ENCODE measurements at places on chromosomes 3 and 15.
A peak's percentile ranks its signal among the peaks of the same experiment; 100 is the strongest.

GRCh38 chr3:49476563-49476962 is 6.5 kb downstream of the DAG1 start:
- no peak for DNase-seq

DNA sequence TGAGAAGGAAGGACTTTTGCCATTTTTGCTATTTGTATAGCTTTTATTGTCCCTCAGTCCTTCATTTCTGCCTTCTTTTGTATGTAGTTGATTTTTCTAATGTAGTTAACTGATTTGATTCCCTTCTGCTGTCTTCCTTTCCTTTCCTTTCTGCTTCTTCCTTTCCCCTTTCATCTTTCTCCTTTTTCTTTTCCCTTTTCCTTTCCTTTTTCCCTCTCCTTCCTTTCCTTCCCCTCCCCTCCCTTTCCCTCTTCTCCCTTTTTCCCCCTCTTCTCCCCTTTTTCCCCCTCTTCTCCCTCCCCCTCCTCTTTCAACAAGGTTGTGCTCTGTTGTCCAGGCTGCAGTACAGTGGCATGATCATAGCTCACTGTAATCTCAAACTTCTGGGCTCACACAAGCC is 59.0 kb downstream of the CHCHD6 start:
- DNase-seq, result no peak

DNA sequence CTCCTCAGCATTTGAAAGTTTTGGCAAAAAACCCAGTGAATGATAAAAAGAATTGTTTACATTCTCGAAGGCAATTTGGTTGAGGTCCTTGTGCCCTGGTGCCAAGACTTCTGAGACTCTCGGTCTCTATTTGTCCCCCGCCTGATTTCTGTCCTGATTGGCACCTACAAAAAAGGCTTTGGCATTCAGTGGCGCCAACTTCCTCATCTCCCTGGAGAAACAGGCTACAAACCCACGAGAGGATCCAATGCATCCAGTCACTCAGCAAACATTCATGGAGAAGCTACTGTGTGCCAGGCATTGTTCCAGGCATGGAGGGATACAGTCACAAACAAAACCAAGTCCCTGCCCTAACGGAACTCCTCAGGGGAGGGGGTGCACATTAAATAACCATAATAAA is 42.7 kb downstream of the HES1 start:
- DNase-seq, result no peak

DNA sequence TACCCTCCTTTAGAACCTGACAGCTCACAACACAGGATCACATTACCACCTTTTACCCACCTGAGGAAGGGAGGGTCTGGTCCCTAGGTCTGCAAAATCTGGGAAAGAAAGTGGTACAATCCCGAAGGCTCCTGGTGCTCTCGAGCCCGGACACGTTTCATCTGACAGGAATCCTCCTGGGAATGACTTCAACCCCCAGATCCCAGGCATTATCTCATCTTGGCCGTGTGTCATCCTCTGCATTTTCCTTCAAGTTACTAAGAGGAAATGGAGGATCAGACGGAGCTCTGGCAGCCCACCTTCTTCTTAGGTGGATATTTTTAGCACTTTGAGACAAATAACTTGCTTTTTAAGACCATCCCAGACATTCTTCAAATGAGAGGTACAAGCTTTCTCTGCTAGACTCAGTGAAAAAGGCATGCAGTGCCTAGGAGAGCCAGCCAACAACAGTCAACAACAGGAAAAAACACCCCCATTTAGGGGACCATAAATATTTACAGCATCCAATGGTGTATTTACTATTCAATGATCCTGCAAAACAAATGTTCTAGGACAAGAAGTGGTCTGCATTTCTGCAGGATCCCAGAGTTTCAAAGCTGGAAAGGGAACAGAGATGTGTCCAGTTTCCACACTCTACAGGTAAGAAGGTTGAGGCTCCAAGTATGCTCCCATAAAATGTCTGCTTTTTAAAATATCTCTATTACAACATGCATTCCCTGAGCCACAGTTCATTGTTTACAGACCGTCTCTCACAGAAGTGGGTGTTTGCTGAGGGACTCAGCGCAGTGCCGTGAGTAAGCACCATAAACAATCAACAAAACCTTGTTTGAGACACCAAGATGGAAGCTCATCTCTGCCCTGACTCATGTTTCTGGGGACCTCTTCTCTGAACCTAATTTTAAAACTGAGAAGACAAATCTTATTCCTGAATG is 38.3 kb upstream of the ARHGEF3 start:
- DNase-seq, result no peak

GRCh38 chr3:129015388-129016105 is 14.4 kb downstream of the EFCC1 start:
- DNase-seq, result no peak

DNA sequence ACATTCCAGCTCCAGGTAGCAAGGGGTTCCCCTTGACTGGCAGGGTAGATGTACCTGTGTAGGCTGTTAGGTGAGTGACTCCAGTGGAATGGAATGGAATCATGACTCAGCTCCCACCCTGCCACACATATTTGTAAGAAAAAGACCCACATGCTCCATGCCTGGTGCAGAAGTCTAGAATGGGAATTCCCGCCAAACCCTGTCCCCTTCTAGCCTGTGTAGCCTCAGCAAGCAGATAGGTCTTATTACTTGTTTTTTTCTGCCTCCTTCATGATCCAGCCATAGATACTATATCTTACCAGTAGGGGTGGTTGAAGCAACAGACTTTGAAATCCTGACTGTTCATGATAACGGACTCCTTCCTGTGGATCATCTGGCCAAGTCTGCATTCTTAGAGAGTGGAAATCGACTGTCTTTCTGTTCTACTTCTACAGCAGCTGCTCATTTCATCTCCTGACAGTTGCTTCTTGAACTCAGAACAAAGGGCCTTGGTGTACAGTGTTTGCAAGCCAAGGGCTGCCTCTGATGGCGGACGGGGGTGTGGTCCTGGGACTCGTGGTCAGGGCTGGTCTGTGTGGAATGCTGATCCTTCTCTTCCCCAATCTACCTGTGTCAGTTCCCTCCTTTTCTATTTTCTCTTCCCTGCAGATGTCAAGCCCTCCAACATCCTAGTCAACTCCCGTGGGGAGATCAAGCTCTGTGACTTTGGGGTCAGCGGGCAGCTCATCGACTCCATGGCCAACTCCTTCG is 16.3 kb downstream of the SNAPC5 start:
- DNase-seq, result no peak

- no peak for DNase-seq
Observed at GRCh38 chr3:9901967-9902366, 681 bp upstream of the IL17RE start.

GRCh38 chr3:32076566-32076965 is 29.9 kb upstream of the GPD1L start:
- no peak for DNase-seq

DNA sequence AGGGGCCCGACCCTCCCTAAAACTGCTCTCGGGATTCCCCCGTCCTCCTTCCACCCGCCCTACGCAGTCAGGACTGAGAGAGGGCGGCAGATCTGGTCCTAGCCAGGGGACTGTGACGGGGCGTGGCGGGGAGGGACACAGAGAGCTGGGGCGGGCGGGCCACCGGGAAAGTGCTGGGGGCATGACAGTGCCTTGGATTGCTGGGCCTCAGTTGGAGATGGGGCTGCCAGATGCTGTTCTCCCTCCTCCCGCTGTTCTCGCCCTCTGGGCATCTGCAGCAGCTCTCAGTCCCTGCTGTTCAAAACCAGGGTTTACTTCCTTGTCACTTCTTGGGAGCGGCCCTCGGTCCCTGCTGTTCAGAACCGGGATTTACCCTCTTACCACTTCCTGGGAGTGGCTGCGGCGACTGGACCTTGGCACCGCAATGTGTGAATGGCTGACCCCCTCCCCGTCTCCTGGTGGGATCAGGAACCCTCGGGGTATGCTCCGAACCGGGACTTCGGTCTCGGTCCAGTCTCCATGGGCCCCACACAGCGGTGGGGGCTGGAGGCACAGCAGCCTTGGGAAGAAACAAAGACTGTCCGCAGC is 1.8 kb upstream of the RPP25 start:
- no peak for DNase-seq

- no peak for DNase-seq
Observed at GRCh38 chr3:11128682-11129632, 25.3 kb upstream of the HRH1 start.

DNA sequence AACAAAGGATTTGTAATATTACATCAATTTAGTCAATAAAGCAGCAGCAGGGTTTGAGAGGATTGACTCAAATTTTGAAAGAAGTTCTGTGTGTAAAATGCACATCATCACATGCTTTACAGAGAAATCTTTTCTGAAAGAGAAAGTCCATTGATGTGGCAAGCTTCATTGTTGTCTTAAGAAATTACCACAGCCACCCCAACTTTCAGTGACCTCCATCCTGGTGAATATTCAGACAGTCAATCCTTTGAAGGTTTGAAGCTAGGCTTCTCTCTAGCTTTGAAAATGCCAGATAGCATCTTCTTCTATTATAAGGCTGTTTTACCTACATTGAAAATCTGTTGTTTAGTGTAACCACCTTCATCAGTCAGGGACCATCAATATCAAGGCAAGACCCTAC is 51.8 kb upstream of the SETMAR start:
- DNase-seq, result no peak

DNA sequence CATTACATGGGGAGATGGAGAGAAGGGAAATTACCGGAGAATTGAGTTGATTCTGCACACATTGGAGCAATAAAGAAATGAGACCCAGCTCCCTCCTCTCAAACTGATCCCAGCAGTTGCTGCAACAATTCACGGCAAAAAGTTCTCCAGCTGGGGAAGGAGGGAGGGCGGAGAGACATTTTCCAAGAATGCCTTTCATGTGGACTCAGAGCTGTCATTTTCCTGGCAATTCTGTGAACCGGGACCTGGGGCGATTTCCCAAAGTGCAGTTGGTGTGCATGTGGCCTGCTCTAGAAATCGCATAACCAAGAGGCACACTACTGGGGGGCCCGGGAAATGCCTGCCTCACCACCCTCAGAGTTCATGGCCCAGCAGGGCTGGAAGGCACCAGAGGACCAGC is 48.7 kb upstream of the IREB2 start:
- peak; percentile 51 for DNase-seq

- no peak for DNase-seq
Observed at GRCh38 chr3:138457863-138458735, 23.7 kb downstream of the ESYT3 start.

DNA sequence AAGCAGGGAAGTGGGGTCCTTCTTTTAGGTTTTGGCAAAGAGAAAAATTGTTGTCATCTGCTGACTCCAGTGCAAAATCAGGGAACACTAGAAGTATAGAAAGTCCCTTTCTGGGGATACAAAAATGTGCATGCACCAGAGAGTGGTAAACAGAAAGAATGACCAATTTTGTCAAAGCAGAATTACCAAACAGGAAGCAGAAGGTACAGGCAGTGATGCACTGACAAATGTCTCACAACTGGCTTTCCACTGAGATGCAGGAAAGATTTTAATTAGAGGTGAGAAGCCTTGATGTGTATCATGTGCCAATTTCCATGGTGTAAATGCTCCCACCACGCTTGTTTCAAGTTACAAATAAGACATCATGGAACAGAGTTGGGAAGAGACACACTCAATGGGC is 66.0 kb downstream of the TRIM69 start:
- DNase-seq, result no peak

DNA sequence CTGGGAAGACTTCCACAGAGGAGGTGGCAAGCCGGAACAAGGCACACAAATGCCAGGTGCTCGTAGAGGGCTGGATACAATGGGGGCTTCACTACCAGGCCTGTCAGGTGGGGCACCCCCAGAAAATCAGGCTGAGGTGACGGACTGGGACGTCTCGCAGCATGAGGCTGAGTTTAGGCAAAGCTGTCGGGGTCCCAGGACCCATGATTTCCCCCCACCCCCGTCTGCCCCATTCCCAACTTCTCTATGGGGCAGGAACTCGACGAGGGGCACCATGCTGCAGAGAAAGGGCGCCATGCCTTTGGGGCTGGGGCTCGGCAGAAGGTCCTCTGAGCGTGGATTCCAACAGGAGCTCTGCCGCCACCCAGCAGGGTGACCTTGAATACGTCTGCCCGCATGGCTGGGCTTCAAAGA is 65.7 kb upstream of the HES1 start:
- no peak for DNase-seq

DNA sequence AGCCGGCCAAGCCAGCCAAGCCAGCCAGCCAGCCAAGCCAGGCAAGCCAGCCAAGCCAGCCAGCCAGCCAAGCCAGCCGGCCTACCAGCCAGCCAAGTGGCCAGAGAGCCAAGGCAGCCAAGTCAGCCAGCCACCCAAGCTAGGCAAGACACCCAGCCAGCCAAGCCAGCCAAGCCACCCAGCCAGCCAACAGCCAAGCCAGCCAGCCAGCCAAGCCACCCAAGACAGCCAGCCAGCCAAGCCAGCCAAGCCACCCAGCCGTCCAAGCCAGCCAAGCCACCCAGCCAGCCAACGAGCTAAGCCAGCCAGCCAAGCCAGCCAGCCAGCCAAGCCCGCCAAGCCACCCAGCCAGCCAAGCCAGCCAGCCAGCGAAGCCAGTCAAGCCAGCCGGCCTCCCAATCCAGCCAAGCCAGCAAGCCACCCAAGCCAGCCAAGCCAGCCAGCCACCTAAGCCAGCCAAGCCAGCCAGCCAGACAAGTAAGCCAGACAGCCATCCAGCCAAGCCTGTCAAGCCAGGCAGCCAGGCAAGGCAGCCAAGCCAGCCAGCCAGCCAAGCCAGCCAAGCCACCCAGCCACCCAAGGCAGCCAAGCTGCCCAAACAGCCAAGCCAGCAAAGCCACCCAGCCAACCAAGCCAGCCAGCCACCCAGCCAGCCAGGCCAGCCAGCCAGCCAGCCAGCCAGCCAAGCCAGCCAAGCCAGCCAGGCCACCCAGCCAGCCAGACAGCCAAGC is 200.5 kb downstream of the GOLGA6L6 start:
- DNase-seq, result no peak

- DNase-seq, result no peak
Observed at GRCh38 chr3:128858167-128858566, 21.3 kb upstream of the ACAD9 start.

- DNase-seq, result no peak
Observed at GRCh38 chr3:64809086-64809485, 121.3 kb upstream of the ADAMTS9 start.

DNA sequence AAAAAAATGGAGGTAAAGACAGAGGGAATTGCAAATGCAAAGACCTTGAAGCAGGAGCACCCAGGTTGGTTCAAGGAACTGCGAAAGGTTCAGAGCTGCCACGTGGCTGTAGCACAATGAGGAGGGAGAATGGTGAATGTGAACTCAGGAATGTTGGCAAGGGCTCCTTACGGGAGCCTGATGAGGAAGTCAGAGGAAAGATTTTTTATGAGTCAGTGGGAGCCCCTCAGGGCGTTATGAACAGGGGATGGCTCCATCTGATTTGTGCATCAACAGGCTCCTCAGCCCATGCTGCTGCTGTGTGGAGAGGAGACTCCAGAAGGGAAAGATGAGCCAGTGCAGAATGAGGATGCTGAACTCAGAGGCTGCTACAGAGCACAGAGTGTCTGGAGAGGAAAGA is 194.4 kb downstream of the ARRDC4 start:
- peak; percentile 96 for DNase-seq

GRCh38 chr3:149571381-149571780 is 86.4 kb downstream of the WWTR1 start:
- no peak for DNase-seq

DNA sequence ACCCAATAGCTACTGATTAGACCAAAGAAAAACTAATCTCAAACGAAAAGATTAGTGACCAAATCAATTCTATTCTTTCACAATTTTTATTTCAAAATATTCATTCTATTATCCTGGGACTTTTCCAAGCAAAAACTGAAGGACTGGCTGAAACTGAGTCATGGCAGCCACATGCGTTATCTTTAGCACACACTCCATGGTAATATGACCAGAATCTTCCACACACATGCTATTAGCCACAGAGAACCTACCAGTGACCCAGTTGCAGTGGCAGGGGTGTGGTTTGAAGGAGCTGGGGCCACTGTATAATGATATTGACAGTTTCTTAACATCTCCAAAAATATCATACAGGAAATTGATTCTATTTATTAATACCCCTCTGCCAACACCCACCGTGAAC is 154.8 kb upstream of the ABI3BP start:
- DNase-seq, result no peak

- peak; percentile 65 for DNase-seq
Observed at GRCh38 chr15:92907896-92908712, 8.0 kb downstream of the CHD2 start.
